ENCODE measurements at places on chromosomes 2 and 18. TPM values are rescaled to one million over a fixed set of nuclear protein-coding genes. Genes with fewer than 3 reads are reported as not detected.

GRCh38 chr18:3251249-3251962 lies 3.8 kb downstream of the MYL12A start:
- no peak for ATAC-seq

DNA sequence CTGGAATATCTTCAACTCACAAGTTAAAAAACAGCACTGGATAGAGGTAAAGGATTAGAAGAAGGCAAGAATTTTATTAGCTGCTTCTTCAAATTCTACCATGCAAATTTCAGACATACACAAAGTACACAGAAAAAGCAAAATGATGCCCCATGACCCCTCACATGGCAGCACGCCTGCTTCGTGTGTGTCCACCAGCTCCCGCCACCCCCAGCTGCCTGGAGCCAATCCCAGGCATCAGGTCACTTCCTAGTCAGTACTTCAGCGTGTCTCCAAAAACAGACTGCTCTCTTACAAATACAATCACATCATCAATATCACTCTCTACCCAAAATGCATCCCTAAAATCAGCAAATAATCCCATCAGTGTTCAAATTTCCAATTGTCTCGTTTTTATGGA lies 35.8 kb downstream of the IMPA2 start:
- no peak for ATAC-seq

DNA sequence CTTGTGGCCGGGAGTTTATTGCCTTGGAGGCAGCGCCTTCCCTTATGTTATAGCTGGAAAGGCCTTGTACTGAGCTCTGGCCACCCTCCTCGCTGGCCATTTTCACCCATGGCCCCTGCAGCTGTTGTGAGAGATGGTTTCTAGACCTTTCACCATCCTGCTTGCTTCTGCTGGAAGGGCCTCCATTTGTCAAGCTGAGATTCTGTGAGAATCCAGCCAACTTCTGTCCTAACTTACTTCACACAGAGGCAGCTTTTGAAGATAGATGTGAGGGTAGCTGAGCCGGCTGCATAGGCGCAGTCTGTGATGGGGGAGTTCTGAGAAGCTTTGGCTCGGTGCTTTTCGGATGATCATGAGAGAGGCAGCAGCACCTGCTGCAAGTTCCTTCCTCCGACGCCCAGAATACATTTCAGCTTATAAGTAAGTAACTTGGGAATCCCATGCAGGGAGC lies 8.7 kb downstream of the CTIF start:
- no peak for ATAC-seq

DNA sequence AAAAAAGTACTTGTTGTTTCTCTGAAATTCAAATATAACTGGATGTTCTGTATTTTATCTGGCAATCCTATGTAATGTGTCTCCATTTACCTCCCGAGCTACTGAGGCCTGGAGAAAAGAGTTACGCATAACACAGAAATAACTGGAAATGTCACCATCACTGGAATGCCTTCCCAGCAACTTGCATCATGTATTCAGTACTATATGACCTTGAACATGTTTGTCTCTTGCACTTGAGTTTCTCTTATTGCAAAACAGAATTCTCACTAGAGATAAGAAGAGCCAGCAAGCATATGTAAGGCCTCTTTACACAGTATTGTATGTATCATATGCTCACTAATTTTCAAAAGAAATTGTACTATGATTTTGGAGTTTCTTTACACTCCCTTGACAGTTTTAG lies 99.6 kb upstream of the CTAGE1 start:
- no peak for ATAC-seq

- ATAC-seq, result no peak
Measured at GRCh38 chr2:236208019-236208926, 40.1 kb upstream of the GBX2 start.

- no peak for ATAC-seq
Measured at GRCh38 chr2:25825238-25825637, 53.0 kb downstream of the ASXL2 start.

- no peak for ATAC-seq
Measured at GRCh38 chr18:44859751-44860439, 179.2 kb downstream of the SETBP1 start.

DNA sequence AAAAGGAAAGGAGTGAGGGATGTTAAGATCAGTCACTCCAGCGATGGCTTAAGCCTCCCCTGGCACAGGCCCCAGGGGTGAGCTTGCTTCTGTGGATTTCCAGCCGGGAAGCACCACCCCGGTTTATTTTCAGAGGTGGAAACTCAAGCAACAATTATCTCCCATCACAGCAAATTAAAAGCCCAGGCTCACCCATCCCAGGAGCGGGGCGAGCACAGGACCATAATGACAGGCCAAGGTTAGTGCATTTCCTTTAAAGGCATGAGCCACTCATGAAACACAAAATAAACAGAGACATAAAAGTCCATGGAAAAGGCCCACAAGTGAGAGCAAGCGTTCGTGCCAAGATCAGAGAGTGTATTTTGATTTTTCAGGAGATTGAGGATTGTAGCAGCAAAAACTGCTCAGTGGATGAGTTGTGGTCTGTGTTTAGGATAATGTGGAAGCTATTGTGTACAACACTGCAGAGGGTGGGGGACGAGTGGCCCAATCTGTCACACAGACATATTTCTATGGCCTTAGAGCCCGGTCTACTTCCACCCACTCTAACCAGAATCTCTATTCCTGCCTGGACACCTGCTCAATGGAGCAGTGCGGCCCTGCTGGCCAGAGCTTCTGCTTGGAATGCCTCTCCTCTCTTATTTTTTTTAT lies 111.4 kb upstream of the CDC42EP3 start:
- ATAC-seq, result no peak

GRCh38 chr2:54271189-54271588 lies 15.2 kb upstream of the TSPYL6 start:
- no peak for ATAC-seq

DNA sequence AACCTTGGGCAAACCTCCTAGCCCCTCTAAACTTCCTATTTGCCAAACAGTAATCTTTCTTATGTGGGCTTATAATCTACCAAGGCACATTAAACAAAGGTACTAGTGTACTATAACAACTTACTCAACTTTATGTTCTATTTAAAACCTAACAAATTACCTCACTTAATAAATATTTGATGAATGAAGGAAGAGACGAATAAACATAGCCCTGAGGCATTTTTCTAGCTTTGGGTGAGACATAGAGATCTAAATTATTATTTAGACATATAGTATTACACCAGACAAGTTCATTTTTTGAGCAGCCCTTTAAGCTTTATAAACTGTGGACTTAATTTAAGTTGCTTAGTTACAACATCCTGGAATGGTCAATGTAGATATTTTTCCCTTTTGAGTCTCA lies 104.6 kb downstream of the UNC80 start:
- ATAC-seq, result no peak

DNA sequence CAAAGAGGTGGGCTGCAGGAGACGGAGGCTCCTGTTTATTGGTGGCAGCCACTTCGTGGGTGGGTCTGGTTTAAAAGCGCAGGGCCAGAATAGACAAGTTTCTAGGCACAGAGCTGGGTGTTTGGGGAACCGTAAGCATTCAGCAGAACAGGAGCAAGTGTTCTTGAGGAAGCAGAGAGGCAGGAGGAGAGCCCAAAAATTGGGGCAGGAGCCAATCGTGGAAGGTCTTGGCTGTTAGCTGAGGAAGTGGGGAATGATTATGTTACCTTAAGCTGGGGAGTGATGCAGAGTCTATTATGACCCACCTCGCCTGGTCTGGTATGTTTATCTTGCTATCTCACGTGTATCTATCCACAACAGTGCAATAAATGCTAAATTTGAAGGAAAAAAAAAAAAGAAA lies 64.3 kb upstream of the ATL2 start:
- no peak for ATAC-seq

The SALL3 gene
- total RNA-seq, result 7.2 TPM

The STRN gene
- total RNA-seq, result 10.2 TPM

The POTEC gene
- total RNA-seq, result not detected

Measured in motor neuron (in vitro differentiated cells).